ENCODE measurements at places on chromosomes 3 and 15.

GRCh38 chr3:117278424-117279190, 569.0 kb downstream of the TUSC7 start:
- DNase-seq: no peak

DNA sequence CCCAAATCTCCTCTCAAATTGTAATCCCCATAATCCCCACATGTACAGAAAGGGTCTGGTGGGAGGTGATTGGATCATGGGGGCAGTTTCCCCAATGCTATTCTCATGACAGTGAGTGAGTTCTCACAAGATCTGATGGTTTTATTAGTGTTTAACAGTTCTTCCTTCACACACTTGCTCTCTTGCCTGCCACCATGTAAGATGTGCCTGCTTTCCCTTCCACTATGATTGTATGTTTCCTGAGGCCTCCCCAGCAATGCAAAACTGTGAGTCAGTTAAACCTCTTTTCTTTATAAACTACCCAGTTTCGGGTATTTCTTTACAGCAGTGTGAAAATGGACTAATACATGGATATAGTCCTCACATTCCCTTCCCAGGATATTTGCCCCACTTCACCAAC, 126.7 kb upstream of the SPATA12 start:
- DNase-seq: no peak

DNA sequence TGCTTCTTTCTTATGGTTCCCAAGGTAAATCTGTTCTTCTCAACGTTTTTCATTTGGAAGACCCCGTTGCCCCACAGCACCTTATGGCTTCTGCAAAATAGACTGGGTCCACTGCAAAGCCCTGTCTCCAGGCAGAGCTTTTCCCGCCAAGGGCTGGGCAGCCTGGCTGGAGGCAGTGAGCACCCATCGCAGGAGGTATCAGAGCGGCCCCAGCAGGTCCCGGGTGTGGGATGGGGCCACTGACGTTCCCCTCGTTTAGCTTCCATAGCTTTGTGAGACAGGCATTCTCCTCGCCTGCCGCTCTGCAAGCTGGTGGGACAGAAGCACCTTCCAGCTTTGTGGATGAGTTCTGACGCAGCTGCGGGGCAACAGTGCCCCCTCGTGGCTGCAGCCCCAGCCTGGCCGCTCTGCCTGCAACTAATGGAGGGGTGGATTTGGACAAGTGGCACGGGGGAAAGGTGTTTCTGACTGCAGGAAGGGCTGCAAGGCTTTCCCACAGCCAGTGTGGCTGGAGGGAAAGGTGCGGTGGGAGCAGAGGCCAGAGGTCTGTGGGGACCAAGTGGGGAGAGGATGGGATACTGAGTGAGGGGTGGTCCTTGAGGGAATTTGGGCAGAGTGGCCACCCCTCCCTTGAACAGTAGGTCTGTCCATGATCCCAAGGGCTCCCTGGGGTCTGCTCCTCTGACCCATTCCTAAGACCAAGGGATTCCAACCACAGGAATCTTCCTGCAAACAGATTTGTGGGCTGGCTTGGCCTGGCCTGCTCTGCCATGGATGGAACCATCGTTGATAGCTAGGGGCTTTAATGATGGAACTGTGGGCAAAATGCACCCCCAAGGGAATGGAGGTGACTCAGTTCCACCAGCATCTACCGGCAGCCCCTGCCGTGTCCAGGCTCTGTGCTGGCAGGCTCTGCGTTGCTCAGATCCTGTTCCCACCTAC, 99.4 kb downstream of the FBLN2 start:
- peak; percentile 64 for DNase-seq

DNA sequence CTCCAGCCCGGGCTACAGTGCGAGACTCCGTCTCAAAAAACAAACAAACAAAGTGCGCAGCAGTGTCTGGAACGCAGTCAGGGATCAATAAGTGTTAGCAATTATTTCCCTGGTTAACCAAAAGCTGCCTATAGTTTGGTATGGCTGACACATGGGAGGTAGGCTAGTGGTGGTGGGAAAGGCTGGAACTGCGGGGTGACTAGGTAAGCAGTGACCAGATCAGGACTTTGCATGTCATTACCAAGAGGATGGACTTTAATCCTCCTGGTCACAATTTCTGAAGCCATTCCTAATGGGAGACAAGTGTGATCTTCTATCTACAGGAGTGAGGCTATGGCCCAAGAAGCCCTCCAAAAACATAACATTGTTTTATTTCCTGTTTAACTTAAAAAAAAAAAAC, 47.8 kb downstream of the SLC30A4 start:
- no peak for DNase-seq

DNA sequence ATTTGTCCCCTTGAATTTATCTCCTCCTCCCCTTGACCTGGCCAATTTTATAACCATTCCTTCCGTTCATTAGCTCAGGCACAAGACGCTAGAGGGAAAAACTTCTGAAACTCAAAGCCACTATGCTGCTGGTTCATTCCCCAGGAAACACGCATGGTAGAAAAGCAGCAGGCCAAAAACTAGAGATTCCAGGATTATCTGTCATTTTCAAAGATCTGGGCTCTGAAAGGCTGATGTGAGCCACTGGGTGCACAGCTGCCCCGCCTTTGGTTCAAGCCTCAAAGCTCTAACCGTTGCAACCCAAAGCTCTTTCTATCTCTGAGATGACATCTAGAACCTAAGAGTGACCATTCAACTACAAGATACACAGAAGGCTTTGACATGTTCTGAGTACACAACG, 6.1 kb downstream of the ANP32A start:
- DNase-seq: no peak

DNA sequence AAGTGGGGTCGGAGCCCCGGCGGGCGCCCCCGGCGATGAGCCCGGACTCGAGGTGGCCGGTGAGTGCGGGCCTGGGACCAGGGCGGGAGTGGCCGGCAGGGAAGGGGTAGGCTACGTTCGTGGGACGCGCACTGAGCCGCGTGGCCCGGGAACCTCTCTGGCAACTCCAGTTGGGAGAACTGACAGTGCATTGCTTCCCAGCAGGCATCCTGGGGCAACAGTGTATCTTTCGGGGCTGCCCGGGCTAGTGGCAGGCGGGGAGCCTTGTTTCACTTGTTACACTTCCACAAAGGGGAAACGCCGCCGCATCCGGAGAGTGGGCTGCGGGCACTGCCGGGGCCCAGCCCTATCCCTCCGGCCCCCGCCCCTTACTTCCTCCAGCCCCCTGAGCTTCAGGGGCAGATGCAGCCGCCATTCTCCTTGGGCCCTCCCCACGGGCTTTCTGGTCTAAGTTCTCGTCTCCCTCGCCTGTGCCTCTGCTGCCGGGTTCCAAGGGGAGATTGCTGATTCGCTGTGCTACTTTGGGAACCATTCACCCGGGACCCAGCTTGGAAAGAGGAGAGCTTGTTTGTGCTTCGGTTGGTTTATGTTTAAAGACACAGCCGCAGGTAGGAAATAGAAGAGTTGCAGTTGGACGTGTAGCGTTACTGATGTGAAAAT, 675 bp downstream of the BRPF1 start:
- peak; percentile 17 for DNase-seq

DNA sequence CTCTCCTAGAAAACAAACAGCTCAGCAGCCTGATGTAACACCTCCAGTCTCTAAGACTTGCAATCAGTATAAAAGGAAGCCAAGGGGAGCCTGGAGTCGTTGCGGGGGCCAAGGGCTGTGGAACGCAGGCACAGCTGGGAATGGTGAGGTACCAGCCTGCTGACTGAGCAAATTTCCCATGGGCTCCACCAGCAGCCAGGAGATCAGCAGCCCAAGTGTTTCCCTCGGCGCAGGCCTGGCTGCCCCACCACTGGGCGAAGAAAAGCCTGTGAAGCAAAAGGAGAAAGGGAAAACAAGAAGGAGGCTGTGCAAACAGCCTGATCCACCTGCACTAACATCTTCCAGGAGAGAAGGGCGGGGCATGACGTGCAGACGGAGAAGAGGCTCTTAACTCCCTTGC, 155.3 kb downstream of the SHQ1 start:
- DNase-seq: no peak

DNA sequence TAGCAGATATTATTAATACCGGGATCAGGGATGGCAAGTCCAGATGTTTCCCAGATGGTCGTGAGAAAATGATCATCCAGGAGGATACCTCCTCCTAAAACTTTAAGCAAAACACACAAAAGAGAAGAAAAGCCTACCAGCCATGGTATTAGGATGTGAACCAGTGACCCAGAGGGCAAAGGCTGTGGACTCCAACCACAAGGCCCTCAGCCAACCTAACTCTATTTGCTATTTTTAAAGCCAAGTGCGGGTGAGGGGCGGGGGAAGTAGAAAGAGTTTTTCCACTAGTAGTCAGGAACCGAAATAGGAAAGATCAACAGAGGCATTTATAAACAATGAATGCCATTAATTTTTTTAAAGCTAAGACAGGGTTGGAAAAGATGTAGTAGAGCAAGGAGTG, 77.4 kb downstream of the STAC start:
- no peak for DNase-seq

DNA sequence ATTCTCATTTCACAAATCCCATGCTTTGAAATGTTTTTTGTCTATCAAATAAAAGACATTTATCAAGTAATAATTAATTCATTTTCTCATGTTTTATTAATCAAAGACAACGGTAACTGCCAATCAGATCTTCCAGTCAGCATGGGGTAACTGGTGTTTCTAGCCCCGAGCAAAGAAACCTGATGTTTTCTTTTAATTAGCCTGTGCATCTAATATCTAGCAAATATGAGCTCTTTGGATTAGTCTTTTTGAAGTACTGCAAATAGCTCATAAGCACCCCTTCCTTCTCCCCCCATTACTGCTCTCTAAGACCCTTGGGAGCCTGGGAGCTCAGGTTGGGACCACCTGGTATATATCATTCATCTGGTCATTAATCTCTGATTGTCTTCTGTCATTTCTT, 43.1 kb upstream of the SRGAP3 start:
- no peak for DNase-seq
